ENCODE measurements at places on chromosomes 5 and 9.

- DNase-seq = no peak
These were observed 55.7 kb upstream of the CARTPT start for GRCh38 chr5:71663191-71663969.

DNA sequence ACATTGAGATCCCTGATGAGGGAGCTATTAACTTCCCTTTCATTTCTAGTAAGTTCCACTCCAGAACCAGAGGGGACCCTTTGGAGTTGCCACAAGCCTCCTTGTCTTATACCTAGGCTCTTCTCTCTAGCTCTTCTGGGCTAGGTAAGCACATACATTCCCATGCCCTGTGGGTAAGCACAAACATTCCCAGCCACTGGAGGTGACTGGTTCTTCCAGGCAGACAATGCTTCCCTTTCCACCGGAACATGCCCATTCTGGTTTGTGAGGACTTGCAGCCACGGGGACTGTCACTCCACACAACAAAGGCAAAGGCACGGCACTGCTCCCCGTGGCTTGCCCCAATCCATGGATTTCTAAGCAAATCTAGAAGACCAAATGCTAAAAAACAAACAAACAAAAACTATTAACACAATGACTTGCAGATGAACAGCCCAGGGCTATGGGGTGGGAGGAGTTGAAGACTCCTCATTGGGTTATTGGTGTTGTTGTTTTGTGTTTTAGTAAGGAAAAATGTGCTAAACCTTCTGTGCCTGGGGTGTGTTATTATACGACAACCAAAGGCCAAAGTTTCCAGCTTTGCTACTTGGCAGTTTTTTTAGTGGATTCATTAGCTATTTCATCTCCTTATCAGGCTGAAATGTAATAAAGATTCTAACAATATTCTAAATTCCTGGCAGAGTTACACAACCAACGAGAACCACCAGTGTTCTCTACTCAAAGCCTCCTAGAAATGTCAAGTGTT, 276.2 kb downstream of the SYK start:
- no peak for DNase-seq

GRCh38 chr5:19795218-19795617, 192.8 kb downstream of the CDH18 start:
- no peak for DNase-seq

- DNase-seq = no peak
These were observed 10.6 kb upstream of the TMEM38B start for GRCh38 chr9:105683688-105684275.

DNA sequence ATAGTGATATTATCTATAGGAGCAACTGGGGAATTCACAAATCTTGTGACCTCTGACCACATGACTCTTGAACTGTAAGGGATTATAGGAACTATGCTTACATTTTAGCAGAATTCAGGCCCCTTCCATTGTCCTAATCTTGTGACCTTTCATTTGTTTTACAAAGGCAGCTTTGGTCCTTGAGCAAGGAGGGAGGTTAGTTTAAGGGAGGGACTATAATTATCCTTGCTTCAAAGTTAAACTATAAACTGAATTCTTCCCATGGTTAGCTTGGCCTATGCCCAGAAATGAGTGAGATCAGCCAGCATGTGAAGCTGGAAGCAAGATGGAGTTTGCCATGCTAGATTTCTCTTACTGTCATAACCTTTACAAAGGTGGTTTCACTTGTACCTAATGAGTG, 51.2 kb downstream of the TARS1 start:
- DNase-seq = no peak

DNA sequence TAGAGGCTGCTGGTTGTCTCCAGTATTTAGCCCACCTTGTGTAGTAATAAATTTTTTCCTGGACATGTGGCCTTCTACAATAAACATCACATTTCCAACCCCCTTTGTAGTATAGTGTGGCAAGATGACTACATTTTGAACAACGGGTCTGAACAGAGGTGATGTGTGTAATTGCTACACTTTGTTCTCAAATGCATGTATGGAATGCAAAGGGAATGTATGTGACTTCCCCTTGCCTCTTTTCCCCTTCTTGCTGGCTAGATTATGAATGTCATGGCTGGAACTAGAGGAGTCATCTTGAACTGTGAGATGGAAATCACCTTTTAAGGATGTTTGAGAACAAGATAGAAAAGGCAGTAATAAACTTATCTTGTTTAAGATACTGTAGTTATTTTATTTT, 54.5 kb downstream of the PRR16 start:
- DNase-seq = no peak

DNA sequence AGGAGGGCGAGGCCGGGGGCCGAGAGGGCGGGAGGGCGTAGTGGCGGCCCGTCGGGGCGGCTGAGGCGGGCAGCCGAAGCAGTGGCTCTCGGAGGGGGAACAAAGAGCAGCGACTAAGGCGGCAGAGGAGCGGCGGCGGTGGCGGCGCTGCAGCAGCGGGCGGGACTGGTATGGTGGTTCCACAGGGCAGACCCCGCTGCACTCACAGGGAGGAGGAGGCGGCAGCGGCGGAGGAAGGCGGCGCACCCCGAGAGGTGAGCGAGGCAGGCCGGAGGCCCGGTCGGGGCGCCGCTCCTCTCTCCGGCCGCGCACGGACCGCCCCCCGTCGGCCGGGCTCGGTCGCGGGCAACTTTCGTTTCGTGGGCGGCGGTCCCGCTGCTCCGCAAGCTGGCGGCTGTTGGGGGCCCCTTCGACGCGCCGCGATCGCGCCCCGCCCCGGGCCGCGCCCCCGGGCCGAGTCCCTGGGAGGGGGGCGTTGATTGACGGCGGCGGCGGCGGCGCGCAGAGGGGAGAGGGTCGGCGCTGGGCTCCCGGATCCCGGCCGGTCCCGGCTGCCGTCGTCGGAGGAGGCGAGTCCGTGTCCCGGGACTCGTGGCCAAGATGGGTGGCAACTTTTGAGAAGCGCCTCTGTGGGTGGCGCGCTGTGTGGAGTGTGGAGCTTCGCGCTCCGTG, 467 bp downstream of the CNOT6 start:
- peak; percentile 59 for DNase-seq

DNA sequence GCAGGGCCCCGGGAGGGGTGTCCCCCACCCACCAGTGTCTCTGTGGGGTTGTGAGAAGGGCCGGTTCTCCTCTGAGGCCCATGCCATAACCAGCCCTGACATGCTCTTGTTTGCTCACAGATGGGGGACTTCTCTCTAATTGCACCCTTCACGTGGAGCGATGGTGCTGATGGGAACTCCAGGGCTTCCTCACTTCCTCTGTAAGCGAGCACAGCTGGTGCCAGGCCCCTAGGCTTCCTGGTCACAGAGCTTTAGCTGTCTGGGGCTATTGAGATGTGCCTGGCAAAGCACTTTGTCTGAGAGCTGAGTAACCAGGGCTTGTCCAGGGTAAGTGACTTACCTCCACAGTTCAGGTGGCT, 36.4 kb downstream of the PHF2 start:
- DNase-seq = no peak

GRCh38 chr5:40568548-40568947, 111.2 kb upstream of the PTGER4 start:
- no peak for DNase-seq

- no peak for DNase-seq
These were observed 136.7 kb upstream of the ZNF462 start for GRCh38 chr9:106726070-106726815.

GRCh38 chr9:131960311-131960710, 119.4 kb downstream of the MED27 start:
- no peak for DNase-seq

DNA sequence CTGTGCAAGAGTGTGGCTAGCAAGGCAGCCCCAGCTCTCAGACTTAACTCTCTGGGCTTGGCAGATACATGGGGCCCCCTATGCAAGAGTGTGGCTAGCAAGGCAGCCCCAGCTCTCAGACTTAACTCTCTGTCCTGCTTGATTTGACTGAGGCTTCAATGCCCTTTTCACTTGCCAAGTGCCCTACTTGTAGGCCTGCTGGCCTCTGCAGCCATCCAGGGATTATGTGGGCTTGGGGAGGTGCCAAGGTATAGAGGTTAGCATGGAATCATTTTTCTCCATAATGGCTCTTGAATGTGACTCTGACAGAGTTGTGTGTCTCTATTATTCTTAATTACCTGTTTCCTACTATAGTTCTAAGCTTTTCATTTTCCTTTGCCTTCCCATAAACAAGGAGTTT, 115.5 kb upstream of the RUSC2 start:
- no peak for DNase-seq

DNA sequence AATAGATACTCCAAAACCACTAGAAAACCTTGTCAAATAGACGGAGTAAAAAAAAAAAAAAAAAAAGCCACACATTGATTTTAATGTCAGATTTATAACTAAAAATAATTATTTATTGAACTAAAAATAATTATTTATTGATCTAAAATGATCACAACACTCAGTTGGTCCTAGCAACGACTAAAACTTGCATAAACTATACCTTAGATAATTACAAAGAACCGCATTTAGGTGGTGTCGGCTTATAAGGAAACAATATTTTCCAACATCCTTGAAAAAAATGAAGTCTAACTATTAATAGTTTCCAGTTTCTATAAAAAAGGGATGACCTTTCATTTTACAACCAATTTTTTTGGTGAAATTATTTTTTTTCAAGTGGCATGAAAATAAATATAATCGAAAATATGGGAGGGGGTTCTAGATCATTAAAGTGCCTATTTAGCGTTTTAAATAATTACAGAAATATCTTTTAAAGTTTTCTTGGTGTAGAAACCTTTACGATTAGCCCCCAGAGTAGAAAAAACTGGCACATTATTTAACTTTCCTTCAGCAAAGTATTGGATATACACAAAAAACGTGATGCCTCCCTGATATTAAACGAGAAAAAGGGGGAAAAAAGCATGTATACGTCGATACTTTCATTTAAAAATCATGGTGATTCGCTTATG, 3.7 kb downstream of the ARRDC3 start:
- DNase-seq = no peak

DNA sequence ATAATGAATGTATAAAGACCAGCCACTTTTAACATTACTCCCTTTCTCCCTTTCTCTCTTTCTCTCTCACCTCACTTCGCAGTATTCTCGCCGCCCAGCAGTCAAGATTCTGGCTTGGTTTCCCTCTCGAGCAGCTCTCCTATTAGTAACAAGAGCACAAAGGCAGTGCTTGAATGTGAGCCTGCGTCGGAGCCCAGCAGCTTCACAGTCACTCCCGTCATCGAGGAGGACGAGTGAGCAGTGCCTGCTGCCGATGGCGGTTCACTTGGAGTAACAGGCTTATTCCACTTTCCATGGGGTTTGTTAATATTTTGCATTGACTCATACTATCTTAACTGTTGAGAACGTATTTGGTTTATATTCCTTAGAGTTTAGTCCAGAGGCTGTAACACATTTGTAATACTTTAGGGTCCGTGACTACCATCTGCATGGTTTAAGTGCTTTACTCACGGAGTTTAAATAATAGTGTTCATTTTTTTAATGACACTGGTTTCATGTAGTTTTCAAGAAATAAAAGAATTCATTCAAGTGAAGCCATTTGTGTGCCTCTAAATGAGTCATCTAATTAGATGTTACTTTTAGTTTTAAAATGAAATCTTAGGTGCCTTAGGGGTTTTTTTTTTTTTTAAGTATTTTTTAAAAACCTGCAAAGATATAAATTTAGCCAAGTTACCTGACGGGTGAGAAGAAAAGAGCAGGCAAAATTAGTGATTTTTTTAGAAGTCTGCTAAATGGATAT, 8.4 kb upstream of the DMRT3 start:
- DNase-seq = no peak

DNA sequence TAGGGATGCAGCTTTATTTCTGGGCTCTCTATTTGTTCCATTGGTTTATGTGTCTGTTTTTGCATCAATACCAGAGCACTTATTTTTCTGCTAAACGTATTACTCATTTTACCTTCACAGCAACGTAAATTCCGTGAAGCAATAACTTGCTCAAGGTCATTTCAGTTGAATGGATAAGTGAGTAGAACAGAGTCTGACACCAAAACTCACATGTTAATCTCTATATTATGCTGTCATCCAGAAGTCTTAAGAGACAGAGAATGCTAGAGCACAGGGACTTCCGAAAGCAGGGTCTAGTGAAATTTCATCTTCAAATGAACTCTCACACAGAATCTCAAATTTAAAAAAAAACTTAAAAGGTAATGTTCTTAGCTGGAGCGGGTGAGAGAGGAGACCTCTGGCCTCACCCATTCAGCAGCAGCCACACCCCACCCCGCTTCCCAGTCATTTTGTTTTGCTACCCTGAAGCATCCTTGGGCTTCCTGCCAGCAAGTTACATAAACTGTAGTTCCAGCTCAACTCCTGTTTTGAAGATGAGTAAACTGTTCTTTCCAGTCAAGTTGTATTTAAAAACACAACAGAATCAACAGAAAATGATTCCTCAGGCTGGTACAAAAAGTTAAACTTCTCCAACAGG, 69.3 kb downstream of the TRIM36 start:
- no peak for DNase-seq

DNA sequence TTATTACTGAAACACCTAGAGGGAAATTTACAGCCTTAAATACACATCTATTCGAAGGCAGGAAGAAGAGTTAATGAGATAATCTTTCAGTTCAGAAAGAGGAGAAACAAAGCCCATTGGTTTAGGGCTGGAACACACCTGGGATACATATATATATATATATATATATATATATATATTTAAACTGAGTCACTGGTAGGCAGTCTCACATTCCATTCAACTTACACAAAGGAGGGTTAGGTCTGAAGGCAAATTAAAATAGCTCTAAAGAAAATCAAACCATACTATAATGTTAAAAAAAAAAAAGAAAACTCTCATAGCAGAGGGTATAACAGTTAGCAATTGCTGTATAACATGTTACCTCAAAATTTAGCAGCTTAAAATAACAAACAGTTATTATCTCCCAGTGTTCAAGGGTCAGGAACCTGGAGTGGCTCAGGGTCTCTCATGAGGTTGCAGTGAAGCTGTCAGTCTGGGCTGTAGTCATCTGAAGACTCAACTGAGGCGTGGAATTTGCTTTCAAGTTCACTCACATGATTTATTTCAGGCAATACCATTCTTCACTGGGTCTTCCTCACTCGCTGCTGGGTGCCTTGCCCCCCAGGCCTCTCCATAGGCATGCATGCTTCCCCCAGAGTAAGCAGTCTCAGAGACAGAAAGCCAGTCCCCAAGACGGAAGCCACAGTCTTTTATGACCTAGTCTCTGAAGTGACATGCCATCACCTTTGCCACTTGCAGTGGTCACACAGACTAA, 332.8 kb downstream of the NSG2 start:
- no peak for DNase-seq

GRCh38 chr5:83034528-83035207, 42.5 kb downstream of the TMEM167A start:
- DNase-seq = no peak

GRCh38 chr5:43780586-43780985, 177.6 kb downstream of the NNT start:
- no peak for DNase-seq

DNA sequence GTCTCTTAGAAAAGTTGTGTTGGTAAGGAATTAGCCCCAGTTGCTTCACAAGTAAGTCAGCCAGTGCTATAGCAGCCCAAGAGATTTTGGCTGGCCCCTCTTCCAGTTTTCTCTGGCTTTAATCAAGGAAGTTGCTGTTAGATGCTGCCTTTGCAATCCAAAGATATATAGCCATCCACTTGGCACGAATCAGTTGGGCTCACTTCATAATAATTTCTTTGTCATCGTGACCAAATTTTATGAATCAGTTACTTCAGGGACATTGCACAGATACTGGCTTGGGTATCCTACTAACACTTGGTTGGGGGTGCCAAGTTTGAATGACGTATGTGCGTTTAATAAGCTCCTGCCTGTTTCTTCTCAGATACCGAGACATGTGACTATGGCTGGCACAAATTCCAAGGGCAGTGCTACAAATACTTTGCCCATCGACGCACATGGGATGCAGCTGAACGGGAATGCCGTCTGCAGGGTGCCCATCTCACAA, 81.5 kb downstream of the VCAN start:
- peak; percentile 34 for DNase-seq
